Stimulated activated CD4-positive, alpha-beta T cell treated with anti-CD3 and anti-CD28 coated beads, TNF-alpha, amount 100 ng/mL, for 24 hours (primary cell): ENCODE measurements at places on chromosomes 6 and 20.

- DNase-seq, result no peak
These were observed 163.3 kb downstream of the SOBP start for GRCh38 chr6:107653183-107653580.

- peak; percentile 51 for DNase-seq
These were observed 136.7 kb downstream of the HFE start for GRCh38 chr6:26223650-26224546.

GRCh38 chr20:2921506-2921905 is 48.2 kb downstream of the PTPRA start:
- no peak for DNase-seq

- DNase-seq, result no peak
These were observed 126.9 kb upstream of the TIAM2 start for GRCh38 chr6:154868143-154868594.

DNA sequence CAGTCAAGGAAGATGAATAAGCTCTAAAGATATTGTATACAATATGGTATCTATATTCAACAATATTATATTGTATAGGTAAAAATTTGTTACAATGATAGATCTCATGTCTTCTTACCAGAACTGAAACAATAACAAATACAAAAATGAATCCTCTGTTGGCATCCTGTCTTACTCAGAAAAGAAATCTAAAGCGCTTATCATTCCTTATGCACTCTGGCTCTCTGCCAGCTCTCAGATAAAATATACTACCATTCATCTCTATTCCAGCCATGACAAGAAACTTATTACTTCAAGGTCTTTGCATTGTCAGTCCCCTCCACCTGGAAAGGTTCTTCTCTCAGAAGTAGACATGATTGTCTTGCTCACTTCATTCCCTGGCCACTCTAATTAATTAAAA is 138.6 kb downstream of the THEMIS start:
- no peak for DNase-seq

GRCh38 chr6:154565331-154565730 is 54.8 kb upstream of the CNKSR3 start:
- no peak for DNase-seq
